ENCODE measurements at places on chromosomes 6 and 20. TPM values are rescaled to one million over a fixed set of nuclear protein-coding genes. Genes with fewer than 3 reads are reported as not detected.

DNA sequence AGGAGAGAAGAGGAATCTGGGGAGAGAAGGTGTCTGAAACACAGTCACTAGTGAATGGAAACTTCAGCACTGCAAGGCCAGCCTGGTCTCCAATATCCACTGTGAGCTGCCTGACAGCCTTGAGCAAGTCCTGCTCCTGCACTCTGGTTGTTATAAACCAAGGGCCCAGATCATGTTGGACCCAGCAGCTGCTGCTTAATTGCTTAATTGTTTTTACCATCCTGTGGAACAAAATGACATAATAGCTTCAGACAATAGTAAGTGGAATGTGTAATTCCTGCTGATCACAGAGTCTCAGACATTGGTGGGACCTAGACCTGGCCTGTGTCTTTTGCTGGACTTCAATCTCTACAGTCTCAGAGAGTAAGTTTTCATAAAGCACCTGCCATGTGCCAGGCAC, 833.7 kb downstream of the TFAP2A start:
- no peak for DNase-seq

DNA sequence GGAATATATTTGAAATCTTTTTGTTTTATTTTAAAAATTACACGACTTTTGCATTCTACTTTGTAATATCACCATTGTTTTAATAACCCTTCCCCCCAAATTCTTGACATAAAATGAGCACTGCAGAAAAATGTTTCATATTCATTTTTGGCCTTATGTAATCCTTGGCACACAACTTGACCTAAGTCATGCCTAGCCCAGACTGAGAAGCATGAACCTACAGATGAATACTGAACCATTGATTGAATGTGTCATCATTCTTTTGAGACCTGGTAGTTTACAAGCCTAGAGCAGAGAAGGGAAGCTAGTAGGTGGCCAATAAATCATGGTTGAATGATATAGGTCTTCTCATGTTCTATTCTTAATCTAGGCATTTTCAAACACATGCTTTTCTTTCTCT, 89.4 kb upstream of the EDN1 start:
- no peak for DNase-seq

DNA sequence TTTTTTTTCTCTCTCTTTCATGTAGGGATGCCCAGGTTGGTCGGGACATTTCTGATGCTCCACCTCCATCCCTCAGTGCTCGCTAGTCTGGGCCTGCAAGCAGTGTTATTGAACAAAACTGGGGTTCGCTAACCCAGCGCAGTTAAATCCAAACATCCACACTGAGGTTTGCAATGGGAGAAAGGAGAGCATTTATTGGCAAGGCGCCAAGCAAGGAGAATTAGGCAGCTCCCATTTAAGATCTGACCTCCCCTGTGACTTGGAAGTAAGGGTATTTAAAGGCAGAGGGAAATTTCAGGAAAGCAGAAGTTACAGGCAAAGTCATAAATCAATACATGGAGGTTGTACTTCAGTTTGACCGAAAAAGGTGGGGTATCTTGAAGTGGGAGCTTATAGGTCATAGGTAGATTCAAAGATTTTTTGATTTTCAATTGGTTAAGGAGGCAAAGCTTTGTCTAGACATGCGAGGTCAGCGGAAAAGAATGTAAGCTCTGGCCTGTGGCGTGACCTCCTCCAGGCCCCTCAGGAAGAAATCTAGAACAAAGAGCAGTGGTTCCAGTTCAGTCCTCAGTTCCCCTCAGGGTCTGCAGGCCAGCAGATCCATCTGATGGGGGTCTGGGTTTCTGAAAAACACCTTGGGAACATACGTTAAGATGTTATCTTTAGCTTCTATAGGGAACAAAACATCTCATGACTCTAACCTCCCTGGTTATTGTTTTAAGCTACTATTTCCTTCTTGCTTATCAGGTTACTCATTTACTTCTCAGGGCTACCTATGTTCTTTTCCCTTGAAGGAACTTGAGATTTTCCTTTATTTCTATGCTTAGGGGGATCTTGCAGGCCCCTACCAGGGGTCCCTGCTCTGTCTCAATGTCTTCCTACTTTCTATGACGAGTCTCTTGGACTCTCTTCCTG, 66.0 kb upstream of the KIF16B start:
- DNase-seq: no peak

GRCh38 chr6:45737331-45738056, 278.2 kb downstream of the CLIC5 start:
- no peak for DNase-seq

DNA sequence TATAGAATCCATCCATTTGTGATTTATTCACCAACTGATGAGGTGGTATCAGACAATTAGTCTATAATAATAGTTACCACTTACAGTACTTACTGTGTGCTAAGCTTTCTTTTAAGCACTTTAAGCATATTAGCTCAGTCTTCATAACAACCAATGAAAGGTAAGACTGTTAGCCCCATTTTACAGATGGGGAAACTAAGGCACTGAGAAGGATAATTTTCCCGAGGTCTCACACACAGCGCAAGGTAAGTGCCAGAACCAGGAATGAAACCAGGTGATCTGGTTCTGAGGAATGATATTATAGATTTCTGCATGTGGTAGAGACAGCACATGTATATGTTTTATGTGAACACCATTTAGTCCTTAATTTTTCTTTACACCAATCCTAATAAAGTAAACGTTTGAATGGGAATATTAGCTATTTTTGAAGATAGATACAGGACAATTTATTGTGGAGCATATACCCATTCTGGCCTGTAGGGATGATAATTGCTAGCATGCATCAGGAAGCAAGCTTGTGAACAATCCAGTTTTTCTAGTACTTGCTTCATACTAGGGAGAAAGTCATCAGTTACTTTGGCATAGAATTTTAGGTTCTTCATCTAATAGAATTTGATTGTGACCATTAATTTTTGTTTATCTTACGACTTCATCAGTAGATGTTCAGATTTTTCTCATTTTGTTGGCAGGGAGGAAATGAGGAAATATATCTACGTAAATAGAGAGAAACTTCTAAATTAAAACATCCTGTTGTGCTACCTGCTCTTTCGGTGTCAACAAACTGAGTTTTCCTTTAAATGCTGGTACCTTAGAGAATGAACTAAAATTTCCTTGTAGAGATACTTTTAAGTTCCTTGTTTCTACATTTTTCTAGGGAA, 3.0 kb downstream of the YWHAB start:
- DNase-seq: no peak

GRCh38 chr6:133644892-133645619, 243.9 kb upstream of the TCF21 start:
- DNase-seq: peak; percentile 30

- peak; percentile 68 for DNase-seq
These were observed 32.6 kb upstream of the FAM83D start for GRCh38 chr20:38893565-38894090.

DNA sequence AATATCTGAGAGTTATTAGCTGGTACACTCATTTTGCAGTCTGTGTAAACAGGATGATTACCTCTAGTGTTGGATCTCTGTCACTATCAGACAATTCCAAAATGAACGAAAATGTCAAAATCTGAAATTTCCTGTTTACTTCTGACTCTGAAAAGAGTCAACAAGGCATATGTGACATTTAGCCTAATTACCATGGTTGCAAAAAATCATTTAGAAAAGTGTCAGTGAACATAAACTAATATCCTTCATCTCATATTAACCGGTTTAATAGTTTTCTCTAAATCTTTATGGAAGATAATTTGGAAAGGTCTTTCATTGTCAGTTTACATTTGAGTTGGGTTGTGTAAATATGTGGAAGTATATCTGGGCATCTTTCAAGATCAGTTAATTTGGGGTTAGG, 431.8 kb upstream of the HSF2 start:
- DNase-seq: no peak

DNA sequence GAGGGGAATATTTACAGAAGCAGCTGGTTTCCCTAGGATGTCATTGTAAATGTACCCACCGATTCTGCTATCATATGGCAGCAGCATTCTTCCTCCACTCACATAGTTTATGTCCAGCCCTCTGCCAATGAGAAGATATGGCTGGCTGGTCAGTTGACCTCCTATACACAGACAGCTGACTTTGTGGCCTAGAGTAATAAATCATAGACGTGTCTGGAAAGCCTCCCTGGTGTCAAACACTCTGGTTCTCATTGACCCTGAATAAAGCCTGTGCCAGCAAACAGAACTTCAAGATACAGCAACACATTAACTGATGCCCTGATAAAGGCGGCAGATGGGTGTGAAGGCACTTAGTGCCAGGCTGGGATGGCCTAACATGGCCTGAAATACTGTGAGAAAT, 52.6 kb downstream of the GPR63 start:
- DNase-seq: no peak

- no peak for DNase-seq
These were observed 28.5 kb upstream of the MRPS18A start for GRCh38 chr6:43716099-43716498.

- DNase-seq: no peak
These were observed 105.1 kb downstream of the UST start for GRCh38 chr6:148851683-148852556.

DNA sequence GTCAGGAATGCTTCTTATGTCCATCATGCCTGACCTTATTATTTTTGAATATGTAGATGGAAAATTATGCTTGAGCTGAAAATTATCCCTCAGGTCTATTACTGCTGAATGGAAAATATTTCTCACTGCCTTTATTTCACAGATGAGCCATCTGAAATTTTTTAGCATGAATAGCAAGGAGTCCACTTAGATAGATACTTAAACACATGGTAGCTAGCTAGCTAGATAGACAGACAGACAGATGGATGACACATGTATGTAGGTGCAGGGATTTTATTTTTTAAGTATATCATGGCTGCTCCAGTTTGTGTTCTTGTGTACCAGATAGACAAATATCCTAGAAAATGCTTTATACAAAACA, 645.0 kb downstream of the MMUT start:
- no peak for DNase-seq

DNA sequence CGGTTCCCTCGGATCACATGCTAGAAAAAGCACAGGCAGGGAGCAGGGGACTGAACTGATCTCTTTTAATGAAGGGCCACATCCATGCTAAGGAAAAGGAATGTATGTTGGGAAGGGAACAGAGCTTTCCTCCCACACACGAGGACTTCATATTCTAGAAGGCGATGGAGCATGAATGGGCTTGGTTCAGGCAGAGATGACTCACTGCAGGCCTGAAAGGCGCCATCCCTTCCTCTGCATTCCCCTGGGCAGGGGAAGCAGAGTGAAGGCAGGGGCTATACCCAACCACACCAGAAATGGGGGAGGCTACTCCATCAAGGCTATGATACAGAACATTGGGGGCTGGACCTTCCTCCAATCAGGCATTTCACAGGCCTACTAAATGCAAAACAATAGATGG, 30.6 kb downstream of the ELMO2 start:
- no peak for DNase-seq

GRCh38 chr6:36276581-36277536, 7.0 kb downstream of the PNPLA1 start:
- DNase-seq: no peak

DNA sequence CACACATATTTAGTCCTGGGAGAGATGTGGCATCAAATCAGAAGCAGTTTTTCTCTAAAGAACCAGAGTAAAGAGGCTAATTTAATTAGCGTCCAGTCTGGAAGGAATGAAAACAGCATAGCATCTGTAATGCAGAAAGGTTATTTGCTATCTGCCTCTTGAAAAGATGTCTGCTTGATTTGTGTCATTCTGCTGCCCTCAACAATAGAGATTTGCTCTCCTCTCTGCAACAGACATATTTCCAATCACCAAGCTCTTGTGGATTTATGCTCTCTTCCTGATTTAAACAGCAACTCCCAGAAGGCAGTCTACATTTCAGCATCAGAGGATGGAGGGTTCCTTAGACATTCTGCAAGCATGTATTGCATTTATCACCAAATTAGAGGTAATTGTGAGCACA, 53.5 kb upstream of the AKAP12 start:
- no peak for DNase-seq

DNA sequence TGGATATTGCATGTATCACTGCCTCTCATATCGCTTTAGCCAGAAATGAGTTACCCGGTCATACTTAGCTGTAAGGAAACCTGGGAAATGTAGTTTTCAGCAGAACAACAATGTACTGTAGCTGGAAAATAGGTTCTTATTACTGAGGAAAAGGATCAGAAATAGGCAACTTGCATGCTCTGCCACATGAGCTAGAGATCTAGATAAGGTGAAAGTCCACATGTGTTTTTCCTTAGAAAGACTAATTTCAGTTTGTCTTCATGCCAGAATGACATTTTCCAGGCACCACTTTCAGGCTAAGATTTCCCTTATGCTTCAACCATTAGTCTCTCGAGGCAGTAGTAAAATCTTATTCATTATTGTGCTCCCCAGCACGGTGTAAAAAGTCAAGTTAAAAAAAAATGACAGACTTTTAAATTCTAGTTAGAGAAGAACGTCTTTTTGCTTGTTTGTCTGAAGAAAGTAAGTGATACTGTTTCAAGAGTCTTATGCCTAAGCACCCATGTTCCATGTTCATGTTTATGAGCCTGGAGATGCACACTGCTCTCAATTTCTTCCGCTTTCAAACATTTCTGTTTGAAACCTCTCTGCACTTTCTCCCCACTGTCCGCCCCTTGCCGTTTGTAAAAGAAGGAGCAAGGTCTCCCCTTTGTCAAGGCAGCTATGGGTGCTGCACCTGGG, 67.6 kb downstream of the ZNF831 start:
- no peak for DNase-seq

- DNase-seq: no peak
These were observed 281.7 kb upstream of the GJE1 start for GRCh38 chr6:141851063-141851462.

DNA sequence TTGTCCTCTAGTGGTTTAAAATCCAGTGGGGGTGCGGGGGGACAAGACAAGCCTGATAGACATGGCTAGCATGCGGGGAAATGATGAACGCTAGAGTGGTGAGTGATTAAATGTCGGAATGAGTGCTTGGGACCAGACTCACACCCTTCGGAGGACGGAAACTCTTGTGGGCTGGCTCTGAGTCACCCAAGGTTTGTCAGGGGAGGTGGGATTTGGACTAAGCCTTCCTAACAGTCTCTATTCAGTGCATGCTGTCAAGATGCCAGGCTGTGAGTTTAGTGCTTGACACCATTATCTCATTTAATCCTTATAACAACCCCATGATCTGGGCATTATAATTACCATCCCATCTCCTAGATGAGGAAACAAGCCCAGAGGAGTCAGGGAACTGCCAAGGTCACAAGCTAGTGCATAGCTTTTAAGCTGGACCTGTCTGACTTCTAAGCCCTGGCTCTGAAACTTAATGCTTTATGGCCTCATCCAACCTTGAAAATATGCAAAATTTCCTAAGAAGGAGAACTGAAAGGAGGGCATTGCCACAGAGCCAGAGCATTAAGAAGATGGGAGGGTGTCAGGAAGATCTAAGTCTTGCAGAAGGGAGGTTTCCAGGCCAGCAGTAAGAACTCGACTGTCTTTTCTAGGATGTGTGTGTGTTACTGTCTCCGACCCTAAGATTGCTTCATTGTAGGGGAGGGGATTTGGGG, 168.7 kb upstream of the LRFN2 start:
- DNase-seq: no peak

The PDE10A gene
- total RNA-seq: 3.4 TPM

The FRK gene
- total RNA-seq: 25.9 TPM

The SLC17A1 gene
- not detected for total RNA-seq

The IFT52 gene
- 12.6 TPM for total RNA-seq

The NOTCH4 gene
- 2.9 TPM for total RNA-seq

The CYP21A2 gene
- total RNA-seq: not detected

The CNR1 gene
- 2.9 TPM for total RNA-seq

The MYLK4 gene
- total RNA-seq: 0.35 TPM

All from colonic mucosa (tissue), 4 donors.